ENCODE measurements at places on chromosomes 7 and 10. TPM values are rescaled to one million over a fixed set of nuclear protein-coding genes. Genes with fewer than 3 reads are reported as not detected.

ADD3 gene
- 74.3 TPM for total RNA-seq

ASB15 gene
- not detected for total RNA-seq

SH2D4B gene
- 0.55 TPM for total RNA-seq

CUBN gene
- total RNA-seq: 7.8 TPM

BAMBI gene
- 2.8 TPM for total RNA-seq

PRKG1 gene
- total RNA-seq: 27.1 TPM

ZNF485 gene
- 2.1 TPM for total RNA-seq

BBS9 gene
- 25.5 TPM for total RNA-seq

PTPRN2 gene
- total RNA-seq: 4.1 TPM

PGAM1 gene
- 127 TPM for total RNA-seq

DNA sequence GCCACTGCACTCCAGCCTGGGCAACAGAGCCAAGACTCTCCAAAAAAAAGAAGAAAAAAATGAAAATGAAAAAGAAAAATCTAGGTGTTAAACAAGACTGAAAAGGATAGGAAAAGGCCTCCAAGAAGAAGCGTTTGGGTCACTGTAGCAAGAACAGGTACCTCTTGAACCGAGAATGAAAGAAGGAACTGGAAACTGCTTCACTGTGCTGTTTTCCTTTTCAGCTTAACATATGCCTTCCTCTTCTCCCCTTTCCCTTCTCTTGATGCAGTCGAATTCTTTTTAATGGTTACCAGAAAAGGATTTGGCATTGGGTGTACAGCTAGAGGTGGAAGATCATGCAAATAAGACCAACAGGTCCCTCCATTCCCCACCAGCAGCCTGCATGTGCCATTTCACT is 28.1 kb downstream of the LRRC4 start:
- H3K27me3 ChIP-seq: no peaks in the 10 kb centered on the region
- H3K4me1 ChIP-seq: peaks cover 52% of the 10 kb centered on the region
- no peak overlapping the region for H3K27ac ChIP-seq
- H3K36me3 ChIP-seq: no peaks in the 10 kb centered on the region

- no peaks in the 10 kb centered on the region for H3K36me3 ChIP-seq
- peaks cover 5% of the 10 kb centered on the region for H3K4me1 ChIP-seq
- DNase-seq: no peak
- no peaks in the 10 kb centered on the region for H3K27me3 ChIP-seq
- no peak overlapping the region for H3K4me3 ChIP-seq
Observed at GRCh38 chr7:45681596-45682357, 107.6 kb downstream of the ADCY1 start.

DNA sequence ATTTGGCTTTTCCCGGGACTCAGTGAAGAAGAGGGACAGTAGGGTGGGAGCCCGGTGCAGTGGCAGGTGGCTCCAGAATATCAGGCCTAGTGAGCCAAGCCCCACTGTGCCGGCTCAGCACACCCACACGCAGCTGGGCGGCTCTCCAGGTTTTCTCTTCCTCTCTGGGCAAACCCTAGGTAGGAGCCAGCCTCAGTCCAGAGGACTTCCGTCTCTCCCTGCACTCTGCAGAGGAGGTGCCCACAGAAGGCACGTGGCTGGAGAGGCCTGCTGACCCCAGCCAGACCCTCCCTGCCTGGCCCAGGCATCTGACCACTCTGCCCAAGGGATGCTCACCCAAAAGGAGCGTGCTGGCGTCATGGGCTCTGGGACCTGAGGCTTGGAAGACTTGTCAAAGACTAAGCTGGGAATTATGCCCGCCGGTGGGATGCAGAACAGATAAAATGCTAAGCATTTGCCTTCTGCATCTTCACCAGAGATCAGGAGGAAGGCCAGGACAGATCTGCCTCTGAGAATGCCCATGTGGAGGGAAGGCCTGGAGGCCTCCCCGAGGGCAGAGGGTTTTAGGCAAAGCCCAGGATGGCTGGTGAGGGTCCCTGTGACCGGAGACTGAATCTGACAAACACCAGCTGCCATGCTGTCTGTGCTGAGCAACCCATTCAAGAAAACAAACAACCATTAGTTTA is 40.2 kb downstream of the TCERG1L start:
- H3K4me3 ChIP-seq: no peak overlapping the region
- H3K4me1 ChIP-seq: no peaks in the 10 kb centered on the region
- H3K36me3 ChIP-seq: no peaks in the 10 kb centered on the region
- H3K27me3 ChIP-seq: no peaks in the 10 kb centered on the region
- no peak for DNase-seq
- H3K27ac ChIP-seq: no peak overlapping the region

DNA sequence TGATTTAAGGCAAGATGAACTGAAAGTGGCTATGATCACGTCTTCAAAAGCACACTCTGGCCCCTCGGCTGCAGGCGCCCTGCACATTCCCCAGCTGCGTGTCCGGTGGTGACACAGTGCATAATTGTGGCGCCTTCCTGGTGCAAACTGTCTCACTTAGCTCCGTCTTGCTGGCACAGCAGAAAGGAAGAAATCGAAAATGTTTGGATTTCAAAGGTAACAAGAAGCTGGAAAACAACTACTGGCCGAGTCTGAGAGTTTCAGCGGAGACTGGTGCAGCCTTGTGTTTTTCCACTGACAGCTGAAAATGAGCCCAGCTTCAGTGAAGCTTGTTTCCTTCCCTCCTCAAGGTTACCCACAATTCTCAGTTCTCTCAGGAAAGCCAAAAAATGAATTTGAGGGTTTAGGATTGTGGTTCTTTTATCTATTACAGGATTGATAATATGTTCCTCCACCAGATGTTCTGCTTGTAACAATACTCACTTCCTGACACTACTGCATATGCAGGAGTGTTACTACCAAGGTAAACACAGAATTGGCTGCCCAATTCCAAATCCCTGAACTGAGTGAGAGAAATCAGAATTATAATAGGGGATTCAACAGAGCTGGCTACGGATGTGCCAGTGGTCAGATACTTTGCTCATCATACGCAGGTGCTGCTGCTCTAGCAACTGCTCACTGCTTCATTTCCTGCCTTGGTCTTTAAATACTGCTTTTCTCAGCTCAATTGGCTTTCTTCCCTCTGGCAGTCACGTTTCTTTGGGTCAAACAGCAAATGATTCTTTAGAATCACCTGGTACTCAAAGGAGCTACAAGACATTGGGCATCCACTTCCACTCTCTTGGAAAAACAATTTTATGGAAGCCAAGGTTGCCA is 63.7 kb downstream of the TRUB1 start:
- H3K36me3 ChIP-seq: no peaks in the 10 kb centered on the region
- no peaks in the 10 kb centered on the region for H3K27me3 ChIP-seq
- H3K4me1 ChIP-seq: no peaks in the 10 kb centered on the region
- DNase-seq: peak; percentile 64

DNA sequence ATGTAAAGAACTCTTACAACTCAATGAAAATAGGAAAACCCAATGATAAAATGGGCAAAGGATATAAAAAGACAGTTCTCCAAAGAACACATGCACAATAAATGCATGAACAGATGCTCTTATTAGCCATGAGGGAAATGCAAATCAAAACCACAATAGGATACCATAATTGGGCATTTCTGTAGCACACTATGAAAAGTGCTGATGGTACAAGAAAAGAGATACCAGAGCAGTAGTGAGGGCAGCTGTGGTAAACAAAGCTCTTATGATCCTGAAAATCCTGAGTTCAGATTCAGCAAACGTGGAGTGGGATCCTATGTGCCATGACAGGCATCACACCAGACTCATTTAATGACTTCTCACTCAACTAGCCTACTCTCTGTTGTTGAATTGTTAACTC is 96.7 kb upstream of the SLC25A13 start:
- DNase-seq: no peak
- no peaks in the 10 kb centered on the region for H3K36me3 ChIP-seq
- H3K4me3 ChIP-seq: no peak overlapping the region
- H3K4me1 ChIP-seq: no peaks in the 10 kb centered on the region

- no peak overlapping the region for H3K4me3 ChIP-seq
- H3K27me3 ChIP-seq: no peaks in the 10 kb centered on the region
- H3K4me1 ChIP-seq: peaks cover 4% of the 10 kb centered on the region
Observed at GRCh38 chr7:142384493-142384922, 126.7 kb upstream of the PRSS58 start.

- no peaks in the 10 kb centered on the region for H3K27me3 ChIP-seq
- no peaks in the 10 kb centered on the region for H3K36me3 ChIP-seq
Observed at GRCh38 chr7:98078197-98078870, 28.3 kb upstream of the LMTK2 start.

DNA sequence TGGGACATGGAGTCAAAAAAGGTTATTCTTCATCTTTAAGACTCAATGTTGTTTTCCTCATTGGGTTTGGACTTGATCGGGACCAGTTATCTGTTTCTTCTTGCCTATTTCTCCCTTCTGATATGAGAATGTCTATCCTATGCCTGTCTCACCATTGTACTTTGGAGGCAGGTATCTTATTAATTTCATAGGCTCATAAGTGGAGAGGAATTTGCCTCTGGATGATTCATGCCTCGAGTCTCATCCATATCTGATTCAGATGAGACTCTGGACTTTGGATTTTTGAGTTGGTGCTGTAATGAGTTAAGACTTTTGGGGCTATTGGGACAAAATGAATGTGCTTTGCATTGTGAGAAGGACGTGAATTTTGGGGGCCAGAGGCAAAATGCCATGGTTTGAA is 36.2 kb upstream of the CCDC7 start:
- no peaks in the 10 kb centered on the region for H3K36me3 ChIP-seq
- H3K27me3 ChIP-seq: no peaks in the 10 kb centered on the region
- H3K4me1 ChIP-seq: no peaks in the 10 kb centered on the region
- no peak for DNase-seq
- no peak overlapping the region for H3K27ac ChIP-seq

GRCh38 chr7:91608606-91609005 is 271.9 kb downstream of the MTERF1 start:
- H3K36me3 ChIP-seq: no peaks in the 10 kb centered on the region
- H3K27me3 ChIP-seq: no peaks in the 10 kb centered on the region
- no peak for DNase-seq
- H3K27ac ChIP-seq: no peak overlapping the region
- no peak overlapping the region for H3K4me3 ChIP-seq

- DNase-seq: no peak
- peaks cover 5% of the 10 kb centered on the region for H3K4me1 ChIP-seq
- no peak overlapping the region for H3K27ac ChIP-seq
- H3K27me3 ChIP-seq: no peaks in the 10 kb centered on the region
- no peak overlapping the region for H3K4me3 ChIP-seq
Observed at GRCh38 chr10:13095094-13095493, 4.9 kb upstream of the OPTN start.

DNA sequence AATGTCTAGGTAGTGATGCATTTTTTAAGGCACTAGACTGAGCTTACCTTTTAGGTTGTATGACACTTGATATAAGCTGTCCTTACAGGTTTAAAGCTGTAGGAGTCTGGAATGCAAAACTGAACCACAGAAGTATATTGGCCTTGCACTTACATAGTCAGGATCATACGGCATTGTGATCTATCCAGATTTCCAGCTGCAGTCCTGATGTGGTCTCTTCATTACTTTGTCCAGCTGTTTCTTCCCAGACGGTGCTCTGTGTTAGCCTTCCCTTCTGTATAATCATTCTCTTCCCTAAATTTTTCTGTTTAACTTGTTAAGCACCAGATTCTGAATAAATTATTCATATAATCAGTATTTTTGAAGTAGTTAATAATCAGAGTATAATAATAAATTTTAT is 67.1 kb downstream of the AUTS2 start:
- H3K36me3 ChIP-seq: no peaks in the 10 kb centered on the region
- no peaks in the 10 kb centered on the region for H3K27me3 ChIP-seq
- H3K4me3 ChIP-seq: no peak overlapping the region
- H3K27ac ChIP-seq: no peak overlapping the region

- DNase-seq: no peak
- H3K36me3 ChIP-seq: no peaks in the 10 kb centered on the region
- no peaks in the 10 kb centered on the region for H3K4me1 ChIP-seq
Observed at GRCh38 chr7:52726986-52727385, 308.4 kb upstream of the POM121L12 start.

- H3K4me1 ChIP-seq: peaks cover 15% of the 10 kb centered on the region
- H3K27ac ChIP-seq: no peak overlapping the region
- H3K36me3 ChIP-seq: no peaks in the 10 kb centered on the region
- DNase-seq: no peak
- H3K4me3 ChIP-seq: no peak overlapping the region
- H3K27me3 ChIP-seq: no peaks in the 10 kb centered on the region
Observed at GRCh38 chr7:36115448-36116321, 37.4 kb upstream of the EEPD1 start.

- H3K4me3 ChIP-seq: no peak overlapping the region
- no peak for DNase-seq
- no peak overlapping the region for H3K27ac ChIP-seq
Observed at GRCh38 chr10:38076687-38077086, 17.4 kb upstream of the ZNF37A start.

DNA sequence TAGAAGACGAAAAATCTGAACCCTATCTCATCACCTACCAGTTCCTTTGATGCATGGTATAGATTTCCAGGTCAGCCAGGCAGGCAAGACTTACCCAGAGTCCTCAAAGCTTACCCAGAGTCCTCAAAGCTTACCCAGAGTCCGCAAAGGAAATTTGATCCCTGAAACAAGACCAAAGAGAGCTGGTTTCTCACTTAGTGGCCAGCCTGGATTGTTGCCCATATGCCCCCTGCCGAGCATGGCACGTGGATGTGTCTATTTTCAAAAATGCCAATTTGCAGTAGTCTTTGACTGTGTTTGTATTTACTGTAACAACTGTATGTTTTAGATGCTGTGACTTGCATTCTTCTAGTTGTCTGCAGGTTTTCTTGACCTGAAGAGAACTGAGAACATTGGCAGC is 120.2 kb upstream of the STARD3NL start:
- no peaks in the 10 kb centered on the region for H3K27me3 ChIP-seq
- no peak for DNase-seq
- no peaks in the 10 kb centered on the region for H3K36me3 ChIP-seq
- no peaks in the 10 kb centered on the region for H3K4me1 ChIP-seq
- H3K4me3 ChIP-seq: no peak overlapping the region

GRCh38 chr7:5467645-5468044 is 44.0 kb upstream of the TNRC18 start:
- DNase-seq: no peak
- H3K4me3 ChIP-seq: no peak overlapping the region
- H3K4me1 ChIP-seq: no peaks in the 10 kb centered on the region
- no peaks in the 10 kb centered on the region for H3K27me3 ChIP-seq
- no peaks in the 10 kb centered on the region for H3K36me3 ChIP-seq

GRCh38 chr7:30743371-30744074 is 8.4 kb upstream of the INMT start:
- peaks cover 6% of the 10 kb centered on the region for H3K4me1 ChIP-seq
- H3K27ac ChIP-seq: no peak overlapping the region
- H3K4me3 ChIP-seq: no peak overlapping the region
- DNase-seq: no peak

- H3K4me3 ChIP-seq: no peak overlapping the region
- DNase-seq: no peak
- H3K27me3 ChIP-seq: no peaks in the 10 kb centered on the region
- H3K4me1 ChIP-seq: no peaks in the 10 kb centered on the region
- no peaks in the 10 kb centered on the region for H3K36me3 ChIP-seq
Observed at GRCh38 chr7:20696803-20697333, 81.4 kb downstream of the ABCB5 start.

GRCh38 chr7:280461-280860 is 9.5 kb upstream of the FOXL3 start:
- DNase-seq: no peak
- no peaks in the 10 kb centered on the region for H3K4me1 ChIP-seq
- H3K4me3 ChIP-seq: no peak overlapping the region
- H3K36me3 ChIP-seq: no peaks in the 10 kb centered on the region

Measured in upper lobe of left lung (tissue), 6 donors.